ENCODE measurements at places on chromosomes 7 and 10.

GRCh38 chr7:36620166-36620708 lies 104.1 kb downstream of the AOAH start:
- no peak overlapping the region for H3K27ac ChIP-seq
- no peak for DNase-seq
- H3K27me3 ChIP-seq, result no peaks in the 10 kb centered on the region
- H3K36me3 ChIP-seq, result no peaks in the 10 kb centered on the region
- no peaks in the 10 kb centered on the region for H3K4me1 ChIP-seq

DNA sequence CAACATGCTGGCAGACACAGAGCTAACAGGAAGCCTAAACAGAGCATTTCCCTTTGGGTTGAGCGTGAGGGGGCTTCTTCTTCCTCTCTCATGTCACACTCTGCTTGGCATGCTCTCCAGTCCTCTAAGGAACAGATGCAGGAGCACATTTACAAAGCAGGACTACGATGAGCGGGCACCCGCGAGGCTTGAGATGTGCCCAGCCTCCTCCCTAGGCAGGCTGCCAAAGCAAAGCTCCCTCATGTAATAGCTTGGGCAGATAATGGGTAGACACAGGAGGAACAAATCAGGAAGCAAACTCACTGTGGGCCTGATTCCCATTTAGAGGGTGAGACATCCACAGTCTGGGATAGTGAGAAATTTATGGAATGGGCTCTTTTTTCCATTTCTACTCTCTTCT lies 519.1 kb downstream of the NRG3 start:
- no peaks in the 10 kb centered on the region for H3K4me1 ChIP-seq
- no peak overlapping the region for H3K4me3 ChIP-seq
- DNase-seq, result no peak
- no peaks in the 10 kb centered on the region for H3K36me3 ChIP-seq
- H3K27ac ChIP-seq, result no peak overlapping the region

DNA sequence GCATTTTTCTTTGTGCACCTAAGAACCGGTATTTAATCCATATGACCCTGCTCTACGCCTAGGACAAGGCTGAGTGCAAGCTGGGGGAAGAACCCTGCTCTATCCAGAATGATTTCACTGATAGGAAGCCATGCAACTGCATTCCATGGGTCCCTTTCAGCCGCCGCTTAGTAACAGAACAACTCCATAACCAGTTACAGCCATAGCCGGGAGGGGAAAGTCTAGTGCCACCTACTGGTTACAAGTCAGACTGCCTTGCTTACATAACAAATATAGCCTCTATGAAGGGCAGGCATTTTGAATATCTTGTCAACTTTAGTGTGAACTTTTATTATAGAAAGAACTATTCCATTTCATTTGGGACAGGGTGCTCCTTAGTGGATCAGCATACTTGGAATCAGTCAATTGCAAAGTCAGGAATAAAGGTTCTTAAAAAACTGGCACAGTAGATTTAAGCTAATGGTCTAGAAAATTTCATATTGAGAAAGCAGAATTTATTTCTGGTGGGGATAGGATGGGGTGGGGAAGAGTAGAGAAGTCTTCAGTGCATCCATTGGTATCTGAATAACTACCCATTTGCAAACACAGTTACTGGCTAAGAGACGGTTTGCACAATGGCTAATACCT lies 521.7 kb downstream of the ADRA2A start:
- H3K36me3 ChIP-seq, result no peaks in the 10 kb centered on the region
- peak; percentile 67 for DNase-seq
- H3K27me3 ChIP-seq, result no peaks in the 10 kb centered on the region
- H3K27ac ChIP-seq, result no peak overlapping the region
- H3K4me3 ChIP-seq, result no peak overlapping the region

DNA sequence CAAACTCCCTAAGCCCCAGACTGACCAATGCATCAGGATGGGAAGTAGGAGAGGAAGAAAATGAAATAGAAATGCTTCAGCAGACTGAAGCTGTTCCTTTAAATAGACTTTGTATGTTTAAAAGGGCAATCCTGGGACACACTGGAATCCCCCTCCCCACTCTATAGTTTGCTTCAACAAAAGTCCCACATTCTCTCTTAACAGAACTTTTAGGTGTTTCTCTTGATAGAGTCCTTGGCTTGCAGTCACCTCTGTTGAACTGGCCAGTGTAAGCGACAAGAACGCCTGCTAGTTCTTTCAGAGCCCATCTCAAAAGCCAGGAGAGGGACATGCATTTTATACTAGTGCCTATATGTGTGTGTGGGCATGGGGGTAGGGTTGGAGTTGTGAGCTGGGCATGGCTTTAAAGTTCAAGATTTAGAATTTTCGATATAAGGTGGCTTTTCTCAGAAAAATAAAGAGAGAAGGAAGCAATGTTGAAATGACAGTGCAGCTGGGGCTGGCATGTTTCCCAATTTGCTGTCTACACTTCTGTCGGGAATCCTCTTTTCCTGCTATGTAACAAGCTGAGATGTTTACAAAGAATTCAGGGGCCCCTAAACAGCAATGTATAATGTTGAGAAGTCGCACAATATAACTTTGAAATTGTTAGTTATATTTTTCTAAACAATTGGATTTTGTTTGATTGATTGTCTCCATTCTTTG lies 2.1 kb downstream of the TBX20 start:
- H3K4me1 ChIP-seq, result no peaks in the 10 kb centered on the region
- peak overlapping the region; percentile 95 for H3K27ac ChIP-seq
- H3K27me3 ChIP-seq, result no peaks in the 10 kb centered on the region
- peaks cover 6% of the 10 kb centered on the region for H3K36me3 ChIP-seq

GRCh38 chr10:59433720-59434428 lies 71.5 kb upstream of the FAM13C start:
- H3K36me3 ChIP-seq, result no peaks in the 10 kb centered on the region
- no peaks in the 10 kb centered on the region for H3K27me3 ChIP-seq
- no peak for DNase-seq
- peaks cover 10% of the 10 kb centered on the region for H3K4me1 ChIP-seq
- H3K27ac ChIP-seq, result no peak overlapping the region
- no peak overlapping the region for H3K4me3 ChIP-seq

DNA sequence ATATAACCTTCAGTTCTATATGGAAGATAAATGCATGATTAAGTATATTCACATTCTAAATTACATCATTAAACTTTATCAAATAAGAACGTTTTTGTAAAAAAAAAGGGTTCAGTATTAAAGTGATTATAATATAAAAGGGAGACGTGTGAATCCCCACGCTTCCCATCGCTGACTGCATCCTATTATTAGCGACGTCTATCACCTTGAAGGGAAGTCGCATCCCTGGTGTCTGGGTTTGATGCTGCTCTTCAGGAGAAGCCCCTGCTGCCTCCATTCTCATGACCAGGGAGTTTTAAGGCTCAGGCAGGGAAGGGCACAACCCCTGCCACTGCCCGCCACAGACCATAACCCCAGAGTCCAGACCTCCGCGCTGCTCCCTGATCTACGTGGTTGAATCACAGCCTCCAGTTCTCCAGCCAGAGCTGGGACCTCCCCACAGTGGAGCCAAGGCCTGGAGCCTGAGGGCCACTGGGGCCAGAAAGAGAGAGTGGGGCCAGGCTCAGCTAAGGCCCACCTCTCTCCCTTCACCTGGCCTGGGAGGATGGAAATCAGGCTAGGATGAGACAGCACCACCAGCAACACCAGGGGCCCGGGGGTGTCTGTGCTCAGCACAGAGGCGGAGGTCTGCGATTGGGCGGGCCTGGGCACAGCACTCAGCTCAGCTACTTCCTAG lies 130.6 kb downstream of the TCERG1L start:
- H3K4me3 ChIP-seq, result no peak overlapping the region
- no peak for DNase-seq
- H3K27me3 ChIP-seq, result no peaks in the 10 kb centered on the region

All from right atrium auricular region (tissue), 2 donors.